ENCODE measurements at places on chromosomes 7 and 10.

GRCh38 chr10:97781618-97782331, 10.0 kb upstream of the SFRP5 start:
- no peak for DNase-seq

DNA sequence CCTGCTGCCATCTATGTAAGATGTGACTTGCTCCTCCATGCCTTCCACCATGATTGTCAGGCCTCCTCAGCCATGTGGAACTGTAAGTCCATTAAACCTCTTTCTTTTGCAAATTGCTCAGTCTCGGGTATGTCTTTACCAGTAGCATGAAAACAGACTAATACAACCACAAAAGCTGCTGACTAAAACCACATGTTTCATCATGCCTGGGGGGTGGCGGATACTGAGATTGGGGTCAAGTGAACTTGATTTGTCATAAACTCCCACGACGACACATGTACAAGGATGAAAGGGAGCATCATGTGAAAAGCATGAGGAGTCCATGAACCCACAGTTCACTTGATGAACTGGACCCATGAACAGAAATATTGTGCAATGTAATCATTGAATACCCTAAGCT, 134.9 kb upstream of the ANK3 start:
- DNase-seq = no peak

GRCh38 chr7:43278088-43278644, 165.7 kb downstream of the HECW1 start:
- no peak for DNase-seq

GRCh38 chr10:75859141-75859540, 427.7 kb downstream of the LRMDA start:
- no peak for DNase-seq

DNA sequence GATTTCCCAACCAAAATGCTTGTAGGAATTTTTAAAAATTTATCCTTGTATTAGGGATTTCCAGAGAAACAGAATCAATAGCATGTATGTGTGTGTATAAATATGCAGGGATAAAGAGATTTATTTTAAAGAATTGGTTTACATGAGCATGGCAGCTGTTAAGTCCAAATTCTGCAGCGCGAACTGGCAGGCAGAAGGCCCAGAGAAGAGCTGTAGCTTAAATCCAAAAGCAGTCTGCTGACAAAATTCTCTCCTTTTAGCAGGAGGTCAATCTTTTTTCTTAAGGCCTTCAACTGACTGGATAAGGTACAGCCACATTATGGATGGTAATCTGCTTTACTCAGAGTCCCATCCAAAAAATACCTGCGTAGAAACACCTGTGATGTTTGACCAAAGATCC, 42.0 kb downstream of the PRR15 start:
- no peak for DNase-seq

GRCh38 chr10:121305066-121305465, 293.2 kb downstream of the FGFR2 start:
- no peak for DNase-seq

DNA sequence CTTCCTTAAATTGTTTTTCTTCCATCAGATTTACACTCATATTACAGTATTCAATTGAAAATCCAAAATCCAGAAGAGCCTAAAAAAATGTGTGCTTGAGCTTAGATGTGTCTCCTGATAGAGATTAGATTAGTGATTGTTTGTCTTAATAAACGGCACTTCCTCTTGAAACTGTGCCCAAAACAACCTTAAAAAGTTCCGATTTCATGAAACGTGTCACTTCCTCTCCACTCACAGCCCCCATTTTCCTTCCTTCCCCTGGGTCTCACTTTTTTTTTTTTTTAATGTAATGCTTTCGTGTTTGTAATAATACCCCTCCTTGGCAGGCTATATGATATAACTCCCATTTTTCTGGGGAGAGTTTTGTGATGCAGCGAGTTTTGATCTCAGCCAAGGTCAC, 114.8 kb upstream of the ADO start:
- no peak for DNase-seq

DNA sequence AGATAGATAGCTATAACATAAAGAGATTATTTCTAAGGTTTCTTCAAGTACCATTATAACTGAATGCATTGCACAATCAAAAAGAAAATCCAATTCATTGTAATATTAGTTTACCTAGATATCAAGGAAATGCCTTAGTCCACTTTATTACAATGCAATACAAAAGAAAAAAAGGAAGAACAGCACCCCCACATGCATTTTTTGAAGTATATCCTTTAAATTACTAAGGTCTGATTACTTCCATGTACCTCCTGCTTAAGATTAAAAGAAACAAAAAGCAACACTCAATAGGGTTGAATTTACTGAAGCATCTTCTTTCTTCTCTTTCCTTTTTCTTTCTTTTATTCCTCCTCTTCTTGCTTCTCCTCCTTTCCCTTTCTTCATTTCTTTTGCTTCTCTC, 973.8 kb upstream of the LRRTM3 start:
- no peak for DNase-seq

GRCh38 chr7:104931181-104931781, 82.7 kb upstream of the KMT2E start:
- no peak for DNase-seq

DNA sequence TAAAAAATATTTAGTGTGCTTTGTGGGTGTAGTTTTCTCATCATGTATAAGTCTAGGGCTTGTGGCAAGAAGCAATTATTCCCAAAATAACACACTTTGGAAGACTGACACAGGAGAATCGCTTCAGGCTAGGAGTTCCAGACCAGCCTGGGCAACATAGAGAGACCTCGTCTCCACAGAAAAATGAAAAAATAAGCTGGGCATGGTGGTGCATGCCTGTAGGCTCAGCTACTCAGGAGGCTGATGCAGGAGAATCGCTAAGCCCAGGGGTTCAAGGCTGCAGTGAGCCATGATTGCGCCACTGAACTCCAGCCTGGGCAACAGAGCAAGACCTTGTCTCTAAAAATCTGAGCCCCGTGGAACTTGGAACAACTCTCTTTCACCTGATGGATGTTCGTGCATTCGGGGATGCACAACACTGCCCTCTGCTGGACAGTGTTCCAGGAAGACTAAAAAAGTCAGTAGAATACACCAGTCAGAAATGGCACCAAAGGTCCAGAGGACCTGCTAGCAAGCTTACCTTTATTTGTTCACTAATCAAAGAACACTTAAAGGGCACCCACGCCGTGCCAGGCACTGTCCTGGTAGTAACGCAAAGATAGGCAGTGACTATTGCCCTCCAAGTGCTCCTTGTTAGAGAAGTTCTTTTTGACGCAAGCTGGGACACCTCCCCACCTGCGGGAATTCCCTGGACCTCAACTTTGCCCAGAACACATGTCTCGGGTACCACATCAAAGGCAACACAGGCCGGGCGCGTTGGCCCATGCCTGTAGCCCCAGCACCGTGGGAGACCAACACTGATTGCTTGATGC, 81.9 kb upstream of the CALN1 start:
- DNase-seq = peak; percentile 46

GRCh38 chr10:100184426-100184825, 1.4 kb downstream of the ERLIN1 start:
- DNase-seq = no peak

DNA sequence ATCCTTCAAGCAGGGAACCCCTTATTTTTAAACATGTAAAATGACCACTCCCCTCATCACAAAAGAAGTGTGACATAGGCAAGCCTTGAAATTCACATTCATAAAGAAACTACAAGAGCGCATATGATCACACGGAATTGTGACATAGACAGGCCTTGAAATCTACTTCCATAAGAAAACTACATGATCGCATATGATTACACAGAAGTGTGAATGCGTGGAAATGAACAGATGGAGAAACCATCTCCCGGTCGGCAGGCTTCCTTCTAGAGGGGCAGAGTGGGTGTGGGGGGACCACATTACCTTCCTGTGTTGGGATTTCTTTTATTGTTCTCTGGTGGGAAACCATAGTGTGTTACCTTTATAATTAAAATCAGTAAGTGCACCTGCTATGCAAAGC, 285.1 kb upstream of the ADARB2 start:
- DNase-seq = no peak

- no peak for DNase-seq
These were observed 123.1 kb downstream of the GNAI1 start for GRCh38 chr7:80257756-80258155.

DNA sequence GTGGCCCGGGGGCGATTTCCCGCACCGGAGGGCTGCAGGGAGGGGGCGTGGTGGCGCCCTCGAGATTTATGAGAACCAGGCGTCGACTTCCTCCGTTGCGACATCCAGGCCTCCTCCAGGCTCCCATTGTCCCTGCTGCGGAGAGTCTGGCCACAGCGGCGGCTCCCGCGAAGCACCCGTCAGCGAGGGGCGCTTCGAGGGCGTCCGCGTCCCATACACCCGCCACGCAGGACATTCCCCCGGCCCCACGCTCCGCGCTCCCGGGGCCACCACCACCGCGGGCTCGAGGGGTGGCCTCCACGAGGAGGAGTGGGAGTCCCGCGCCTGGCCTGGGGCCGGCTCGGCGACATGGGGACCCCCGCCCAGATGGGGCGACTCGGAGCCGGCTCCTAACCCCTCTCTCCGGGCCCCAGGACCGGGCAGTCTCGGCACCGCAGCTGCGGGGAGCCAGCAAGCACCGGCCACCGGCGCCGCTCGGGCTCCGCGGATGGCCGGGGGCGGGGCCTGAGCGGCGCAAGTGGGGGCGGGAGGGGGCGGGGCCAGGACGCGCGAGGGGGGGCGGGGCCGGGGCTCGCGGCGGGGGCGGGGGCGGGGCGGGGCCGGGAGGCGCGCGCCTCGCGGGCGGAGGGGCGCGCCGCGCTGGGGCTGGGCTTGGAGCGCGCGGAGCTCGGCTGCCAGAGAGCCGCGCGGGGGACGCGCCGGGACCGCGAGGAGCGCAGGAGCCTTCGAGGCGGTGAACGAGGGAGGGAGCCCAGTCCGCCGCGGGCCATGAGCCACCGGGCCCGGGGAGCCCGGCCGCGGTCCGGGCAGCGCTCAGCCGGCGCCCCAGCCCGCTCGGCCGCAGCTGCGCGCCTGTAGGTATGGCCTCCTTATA, at the start of gene SH2B2:
Gene SH2B2 (plus strand): TSS at position 632 of the 874 bp plus-strand sequence. CDS start 13,683 bp downstream, outside the sequence.
- DNase-seq = peak; percentile 79

DNA sequence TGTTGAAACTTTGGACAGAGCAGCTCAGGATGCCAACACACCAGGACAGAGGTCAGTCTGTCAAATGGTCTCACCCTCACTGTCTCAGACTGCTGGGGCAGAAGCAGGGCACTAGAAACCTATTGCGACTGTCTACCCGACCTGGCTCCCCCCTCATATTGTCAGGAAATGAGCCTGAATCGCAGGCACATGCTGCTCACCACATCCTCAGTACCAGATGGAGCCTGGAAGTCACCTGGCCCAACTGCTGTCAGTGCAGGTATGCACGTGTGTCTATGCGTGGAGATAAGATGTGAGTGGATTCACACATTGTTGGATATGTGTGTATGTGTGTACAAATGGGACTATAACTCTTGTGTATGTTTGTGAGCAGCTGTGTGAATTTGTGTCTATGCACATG, 3.2 kb upstream of the CDHR1 start:
- no peak for DNase-seq

DNA sequence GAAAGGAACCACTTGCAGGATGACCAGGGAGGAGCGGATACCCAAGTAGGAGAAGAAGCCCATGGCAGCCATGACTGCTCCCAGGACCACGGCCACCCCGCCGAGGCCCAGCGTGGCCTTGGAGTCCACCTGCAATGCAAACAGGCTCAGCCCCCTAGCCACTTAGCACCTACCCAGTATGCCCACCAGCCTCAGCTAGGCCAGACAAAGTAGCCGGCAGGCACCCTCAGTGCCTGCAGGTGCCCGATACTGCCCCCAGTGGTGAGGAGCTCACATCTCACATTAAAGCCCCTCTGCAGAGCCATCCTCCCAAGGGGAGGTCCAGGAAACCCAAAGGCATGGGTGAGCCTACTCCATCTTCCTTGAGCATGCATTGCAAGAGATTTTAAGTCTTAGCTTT, 6.6 kb downstream of the NPC1L1 start:
- DNase-seq = peak; percentile 39

GRCh38 chr7:29488203-29488970, 75.2 kb upstream of the PRR15 start:
- no peak for DNase-seq

DNA sequence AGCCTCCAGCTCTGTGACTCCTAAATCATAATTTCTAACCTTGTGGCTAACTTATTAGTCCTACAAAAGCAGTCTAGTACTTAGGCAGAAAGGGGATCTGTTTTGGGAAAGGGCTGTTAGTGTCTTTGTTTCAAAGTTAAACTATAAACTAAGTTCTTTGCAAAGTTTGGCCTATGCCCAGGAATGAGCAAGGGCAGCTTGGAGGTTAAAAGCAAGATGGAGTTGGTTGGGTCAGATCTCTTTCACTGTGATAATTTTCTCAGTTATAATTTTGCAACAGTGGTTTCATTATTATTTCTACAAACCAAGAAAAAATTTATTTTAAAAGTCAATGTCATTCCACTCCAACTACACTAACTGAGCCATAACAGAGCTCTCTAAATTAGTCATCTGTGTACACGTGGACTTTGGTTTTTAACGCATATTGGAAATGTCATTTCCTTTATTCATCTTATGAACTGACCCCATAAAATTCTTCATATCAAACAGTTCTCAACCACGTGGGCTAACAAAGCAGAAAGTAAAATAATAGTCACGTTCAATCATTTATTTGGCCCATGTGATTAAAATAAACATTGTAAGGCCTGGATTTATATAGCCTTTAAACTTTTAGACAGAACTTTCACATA, 143.2 kb upstream of the C7orf33 start:
- DNase-seq = no peak

DNA sequence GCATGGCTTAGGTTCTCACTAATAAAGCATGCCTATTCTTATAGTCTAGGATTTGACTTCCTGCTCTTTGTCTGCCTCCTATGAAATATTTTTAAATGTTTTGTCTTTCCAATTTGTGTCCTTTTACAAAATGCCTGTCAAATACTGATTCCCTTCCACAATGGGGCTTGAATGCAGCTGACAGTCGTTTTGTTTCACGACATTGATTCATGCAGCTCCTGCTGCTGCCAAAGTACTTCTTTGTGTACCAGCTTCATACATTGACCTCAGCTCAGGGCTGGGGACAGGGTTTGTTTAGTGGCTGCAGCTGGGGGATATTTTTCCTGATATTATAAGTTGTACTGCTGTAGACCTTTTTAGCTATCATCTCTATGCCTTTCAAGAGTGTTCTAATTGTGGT, 371.9 kb upstream of the CHRM2 start:
- no peak for DNase-seq

GRCh38 chr10:91287276-91287675, 66.8 kb downstream of the PCGF5 start:
- no peak for DNase-seq

DNA sequence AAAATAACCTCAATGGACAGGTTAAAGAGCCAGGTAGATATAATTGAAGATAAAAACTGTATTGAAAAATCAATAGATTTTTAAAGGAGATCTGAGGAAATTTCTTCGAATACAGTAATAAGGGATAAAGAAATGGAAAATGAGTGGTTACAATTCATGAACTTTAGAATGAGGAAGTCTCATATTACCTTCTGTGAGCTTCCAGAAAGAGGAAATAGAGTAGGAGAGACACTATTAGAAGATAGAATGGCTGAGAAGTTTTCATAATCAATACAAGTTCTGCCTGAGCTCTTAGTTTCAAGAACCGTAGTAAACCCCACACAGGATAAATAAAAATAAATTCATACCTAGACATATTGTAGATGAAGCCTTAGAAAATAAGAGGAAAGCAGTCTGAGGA, 11.5 kb downstream of the SDK1 start:
- DNase-seq = no peak
